Activated CD8-positive, alpha-beta memory T cell treated with anti-CD3 and anti-CD28 coated beads for 1 hour (primary cell): ENCODE measurements at places on chromosomes 1 and 21.

- no peak for DNase-seq
Observed at GRCh38 chr1:17618558-17619247, 79.2 kb downstream of the ARHGEF10L start.

- DNase-seq, result no peak
Observed at GRCh38 chr1:218783131-218783530, 390.5 kb upstream of the LYPLAL1 start.

- no peak for DNase-seq
Observed at GRCh38 chr1:212853658-212854057, 4.4 kb upstream of the FLVCR1 start.

GRCh38 chr1:11930571-11931445, 3.7 kb upstream of the PLOD1 start:
- DNase-seq, result no peak

DNA sequence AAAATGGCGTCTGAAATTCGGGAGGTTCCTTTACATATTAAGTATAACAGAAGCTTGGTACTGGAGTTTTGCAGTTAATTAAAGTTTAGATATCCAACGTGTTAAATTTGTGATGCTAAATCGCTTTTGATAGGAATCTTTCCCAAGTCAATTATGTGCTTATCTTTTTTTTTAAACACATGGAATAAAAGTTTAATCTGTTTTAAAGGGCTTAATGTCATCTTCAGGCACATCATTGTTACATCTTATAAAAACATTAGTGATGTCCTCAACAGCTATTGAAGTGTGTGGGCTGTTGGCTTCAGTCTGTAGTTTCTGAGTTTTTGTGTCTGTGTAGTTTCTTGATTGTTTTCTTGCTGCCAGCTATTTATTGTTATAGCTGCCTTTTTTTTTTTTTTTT, 5.3 kb downstream of the FMN2 start:
- DNase-seq, result no peak

- no peak for DNase-seq
Observed at GRCh38 chr1:160813215-160813614, 17.2 kb downstream of the LY9 start.

DNA sequence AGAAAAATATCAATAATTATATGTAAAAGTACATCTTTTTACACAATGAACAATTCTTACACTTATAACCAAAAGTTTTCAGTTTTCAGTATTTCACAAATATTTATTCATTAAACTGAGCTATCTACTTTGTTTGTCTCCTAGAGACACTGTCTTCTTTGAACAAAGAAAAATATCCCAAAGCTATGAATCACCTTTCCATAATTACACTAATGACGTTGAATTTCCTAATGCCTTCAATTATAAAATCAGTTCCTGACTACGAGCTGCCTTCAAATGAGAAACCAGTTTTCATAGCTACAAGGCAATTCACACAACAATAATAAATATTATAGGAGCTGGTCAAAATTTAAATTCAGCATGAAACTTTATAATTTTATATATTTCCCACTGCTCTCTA, 201.8 kb upstream of the BRINP3 start:
- DNase-seq, result no peak

DNA sequence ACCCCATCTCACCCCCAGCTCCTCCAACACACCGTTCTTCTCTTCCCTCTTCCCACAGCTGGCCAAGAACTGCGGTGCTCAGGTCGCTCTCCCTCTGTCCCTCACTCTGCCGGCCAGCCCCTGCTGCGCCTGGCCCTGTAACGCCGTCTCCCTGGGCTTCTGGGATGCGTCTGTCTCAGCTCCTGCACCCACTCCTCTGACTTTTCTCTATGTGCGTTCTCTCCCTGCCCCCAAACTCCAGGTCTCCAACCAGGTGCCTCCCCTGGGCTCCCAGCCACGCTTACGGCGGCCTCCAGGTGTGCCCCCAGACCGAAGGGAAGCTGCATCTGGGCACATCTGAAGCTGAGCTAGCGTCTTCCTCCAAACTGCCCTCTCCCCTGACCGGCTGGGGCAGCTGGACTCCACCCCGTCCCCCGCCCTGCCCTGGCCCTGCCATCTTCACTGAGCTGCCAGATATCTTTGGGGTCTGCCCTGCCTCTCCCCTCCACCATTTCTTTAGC, 2.6 kb downstream of the KRTAP10-12 start:
- DNase-seq, result no peak

DNA sequence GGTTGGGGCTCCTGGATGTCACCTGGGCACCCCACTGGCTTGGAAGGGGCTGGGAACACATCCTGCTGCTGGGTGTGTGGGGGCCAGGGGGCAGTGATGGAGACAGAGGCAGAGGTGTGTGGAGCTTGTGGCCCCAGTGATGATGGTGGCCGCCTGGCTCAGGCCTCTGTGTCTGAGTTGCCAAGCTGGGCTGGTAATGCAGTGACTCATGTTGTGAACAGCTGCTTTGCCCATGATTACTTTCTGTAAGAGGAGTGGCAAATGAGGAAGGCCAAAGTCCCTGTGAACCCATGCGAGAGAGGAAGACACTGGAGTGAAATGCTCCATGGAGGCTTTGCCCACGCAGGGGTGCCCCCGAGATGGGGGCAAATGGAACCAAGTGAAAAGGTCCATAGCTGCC, 86.8 kb downstream of the KCNJ6 start:
- no peak for DNase-seq

DNA sequence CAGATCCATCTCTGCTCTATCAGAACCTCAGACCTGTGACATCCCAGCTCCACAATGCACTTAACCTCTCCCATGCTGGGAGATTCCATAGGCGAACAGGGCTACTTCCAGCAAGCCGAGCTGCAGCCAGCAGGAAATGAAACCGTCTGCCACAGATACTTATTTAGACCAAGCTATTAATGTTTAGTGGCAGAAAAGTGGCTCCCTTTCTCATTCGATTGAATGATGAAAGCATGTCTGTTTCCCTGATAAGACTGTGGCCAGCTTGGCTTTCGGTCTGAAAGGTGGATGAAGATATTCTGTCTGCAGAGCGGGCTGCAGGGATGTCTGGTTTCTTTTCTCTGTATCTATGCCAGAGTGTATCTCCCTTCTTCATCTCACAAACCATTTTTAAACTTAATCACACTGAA, 146.4 kb downstream of the GREM2 start:
- DNase-seq, result no peak

- no peak for DNase-seq
Observed at GRCh38 chr1:117592155-117592554, 13.7 kb upstream of the TENT5C start.

DNA sequence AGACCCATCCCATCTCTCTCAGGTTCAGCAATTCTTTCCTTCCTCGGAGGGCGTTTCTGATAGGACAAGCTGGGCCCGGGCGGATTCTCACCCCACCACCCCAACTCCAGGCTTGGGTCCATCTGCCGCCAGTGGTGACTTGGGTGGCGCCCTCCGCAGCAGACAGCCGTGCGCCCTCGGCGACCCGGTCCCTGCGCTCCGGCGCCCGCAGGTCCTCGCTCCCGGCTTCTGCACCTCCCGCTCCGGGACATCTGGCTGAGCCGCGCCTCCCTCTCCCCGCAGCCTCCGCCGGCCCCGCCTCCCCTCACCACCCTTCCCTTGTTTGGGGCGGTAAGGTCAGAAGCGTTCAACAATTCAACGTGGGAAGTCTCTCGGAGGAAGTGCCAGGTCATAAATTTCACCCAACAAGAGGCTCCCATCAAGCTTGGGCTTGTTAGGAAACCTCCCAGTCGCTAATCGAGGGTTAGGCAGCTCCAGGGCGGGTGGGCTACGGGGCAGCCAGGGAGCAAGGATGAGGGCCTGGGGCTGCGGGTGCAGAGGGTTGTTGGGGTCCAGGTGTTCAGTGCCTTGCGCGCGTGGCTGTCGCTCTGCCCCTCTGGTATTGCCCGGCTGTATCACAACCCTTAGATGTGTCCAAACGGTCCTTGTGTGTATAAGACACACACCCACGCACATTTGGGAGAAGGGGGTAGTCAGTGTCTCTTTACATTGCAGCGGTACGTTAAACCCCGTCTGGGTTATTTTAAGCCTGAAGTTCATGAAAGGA, 39.8 kb downstream of the OLIG1 start:
- no peak for DNase-seq

DNA sequence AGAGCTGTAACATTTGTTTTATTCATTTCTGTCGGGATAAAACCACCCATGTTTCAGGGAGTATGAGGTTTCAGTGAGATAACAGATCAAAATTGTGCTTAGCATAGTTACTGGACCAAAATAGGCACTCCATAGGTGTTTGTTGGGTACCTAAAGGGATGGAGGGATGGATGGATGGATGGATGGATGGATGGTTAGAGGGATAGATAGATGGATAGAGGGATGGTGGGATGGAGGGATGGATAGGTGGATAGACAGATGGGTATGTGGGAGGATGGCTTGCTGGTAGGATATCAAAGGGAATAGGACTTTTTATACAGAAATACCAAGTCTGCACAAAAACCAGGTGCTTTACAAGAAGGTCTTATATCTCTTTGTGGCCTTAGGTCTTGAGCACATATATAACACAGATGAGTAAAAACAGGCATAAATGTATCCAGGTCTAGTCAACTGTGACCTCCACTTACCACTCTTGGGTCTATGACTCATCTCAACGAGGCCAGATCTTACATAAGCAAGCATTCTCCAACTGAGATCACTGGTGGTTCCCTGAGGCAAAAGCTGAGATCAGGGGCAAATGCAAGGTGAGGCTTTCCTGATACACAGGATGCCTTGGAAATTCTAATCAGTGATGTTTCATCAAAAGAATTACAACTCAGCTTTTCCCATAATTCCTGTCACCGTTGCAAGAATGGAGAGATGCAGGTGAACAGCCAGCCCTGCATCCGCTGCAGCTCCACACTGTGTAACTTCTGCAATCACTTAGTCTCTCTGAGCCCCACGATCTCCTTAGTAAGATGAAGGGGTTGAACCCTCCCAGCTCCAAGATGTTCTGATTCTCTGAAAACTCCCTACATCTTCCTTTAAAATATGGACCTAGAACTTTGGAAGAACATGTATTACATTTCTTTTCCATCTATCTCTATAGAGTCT, 32.0 kb downstream of the PTAFR start:
- DNase-seq, result no peak

DNA sequence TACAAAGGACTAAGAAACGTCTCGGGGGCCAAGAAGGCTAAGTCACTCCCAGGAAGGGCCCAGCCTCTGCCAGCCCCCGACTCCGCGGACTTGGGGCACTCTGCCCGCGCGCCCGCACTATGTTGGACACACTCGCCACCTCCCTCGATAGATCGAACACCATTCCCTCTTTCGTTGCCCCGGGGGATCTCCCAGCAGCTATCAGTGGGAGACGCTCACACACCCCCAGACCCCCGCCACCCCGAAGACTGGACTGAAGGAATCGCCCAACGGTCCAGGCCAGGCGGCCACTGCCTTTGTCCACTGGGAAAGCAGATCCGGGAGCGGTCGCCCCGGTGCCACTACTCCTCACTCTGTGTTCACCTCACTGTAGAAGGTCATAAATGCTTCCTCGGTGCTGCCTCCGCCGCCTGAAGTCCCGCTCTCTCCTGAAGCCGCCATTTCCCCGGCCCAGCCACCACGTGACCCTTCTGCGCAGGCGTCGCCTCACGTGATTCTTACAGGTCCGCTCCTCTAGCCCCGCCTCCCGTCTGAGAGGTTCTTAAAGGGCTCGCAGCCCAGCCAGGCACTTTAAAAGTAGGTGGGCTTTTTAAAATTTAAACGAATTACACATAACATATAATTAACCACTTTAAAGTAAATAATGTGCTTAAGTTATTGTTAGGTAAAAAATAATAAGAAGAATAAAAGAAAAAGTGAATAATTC, at the start of gene DNAJC8:
TSS of gene DNAJC8 (minus strand) at position 472 of the 706 bp plus-strand sequence. CDS start at position 441, 31 bp downstream.
- DNase-seq, result peak; percentile 89

GRCh38 chr1:233695901-233696300, 82.0 kb downstream of the KCNK1 start:
- DNase-seq, result no peak

DNA sequence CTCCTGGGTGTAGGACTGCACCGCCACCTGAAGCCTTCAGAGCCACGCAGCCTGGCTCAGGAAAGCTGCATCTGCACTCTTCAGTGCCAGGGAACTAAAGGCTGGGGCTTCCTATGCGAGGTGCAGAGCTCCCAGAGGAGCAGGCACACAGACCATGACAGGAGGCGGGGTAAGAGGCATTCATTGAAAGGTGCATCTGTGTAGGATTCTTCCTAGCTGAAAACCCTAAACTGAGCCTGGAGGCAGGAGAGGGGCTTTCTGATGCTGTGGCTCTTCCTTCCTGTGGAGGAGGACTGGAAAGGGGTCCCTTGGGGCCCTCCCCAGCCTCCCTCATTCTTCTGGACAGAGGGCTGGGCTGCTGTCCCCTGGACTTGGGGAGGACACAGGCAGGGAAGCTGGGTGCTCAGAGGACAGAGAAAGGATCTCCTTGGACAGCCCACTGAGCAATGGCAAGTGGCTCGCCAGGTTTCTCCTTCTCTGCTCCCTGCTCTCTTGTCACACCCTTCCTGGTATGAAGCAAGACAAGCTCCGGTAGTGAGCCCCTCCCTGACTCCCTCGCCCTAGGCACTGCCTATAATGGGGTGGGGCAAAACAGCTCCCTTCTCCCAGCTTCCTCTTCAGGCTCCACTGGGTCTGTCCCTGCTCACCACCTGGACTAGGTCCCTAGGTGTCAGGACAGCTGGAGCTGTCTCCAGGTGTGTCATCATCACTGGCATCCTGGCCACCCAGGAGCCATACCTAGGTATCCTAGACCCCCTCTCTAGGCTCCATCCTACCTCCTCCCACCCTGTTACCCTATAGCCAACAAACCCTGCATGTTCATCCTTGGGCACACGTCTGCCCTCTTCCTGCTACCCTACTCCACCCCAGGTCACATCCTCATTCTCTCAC, 20.0 kb downstream of the S100A6 start:
- DNase-seq, result no peak

DNA sequence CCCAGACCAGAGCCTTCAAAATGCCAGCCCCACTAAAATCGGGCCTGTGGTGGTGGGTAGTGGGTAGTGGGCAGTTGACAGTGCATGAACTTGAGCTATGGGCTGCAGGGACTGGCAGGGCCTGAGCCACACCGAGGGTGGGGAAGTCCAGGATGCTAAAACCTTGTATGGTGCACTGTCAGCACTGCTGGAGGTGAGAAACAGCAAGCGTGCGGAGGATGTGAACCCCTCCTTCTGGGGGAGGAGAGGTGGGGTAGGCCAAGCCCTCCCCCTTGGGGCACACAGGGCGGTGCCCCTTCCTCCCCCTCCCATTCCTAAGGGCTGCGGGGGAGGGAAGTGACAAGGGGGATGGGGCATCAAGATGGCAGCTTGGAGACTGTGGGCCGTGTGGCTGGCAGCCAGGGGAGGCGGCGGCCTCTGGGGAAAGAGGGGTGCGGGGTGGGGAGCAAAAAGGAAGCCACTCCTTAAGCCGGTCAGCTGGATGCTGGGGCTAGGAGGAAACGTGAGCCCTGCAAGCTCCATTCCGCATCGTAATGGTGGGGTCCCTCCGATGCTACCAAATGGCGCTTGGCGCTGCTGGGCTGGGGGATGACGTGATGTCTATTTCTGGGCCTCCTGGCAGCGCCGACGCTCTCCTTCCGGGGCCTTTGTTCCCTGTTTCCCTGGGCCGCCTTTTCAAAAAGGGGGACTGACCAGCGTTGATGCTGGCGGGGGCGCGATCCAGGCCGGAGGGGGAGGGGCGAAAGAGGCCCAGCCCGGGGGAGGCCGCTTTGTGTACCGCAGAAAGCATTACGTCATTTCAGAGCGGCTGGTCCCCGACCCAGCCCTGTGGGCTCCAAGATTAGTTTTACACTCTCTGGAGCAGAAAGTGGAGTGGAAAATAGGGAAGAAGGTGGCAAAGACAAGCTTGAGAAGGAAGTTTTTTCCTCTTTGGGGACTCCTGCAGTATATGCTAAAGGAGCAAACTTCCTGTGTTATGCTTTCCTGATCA, 809 bp downstream of the SYT11 start:
- peak; percentile 37 for DNase-seq

GRCh38 chr1:152505083-152505482, 5.5 kb upstream of the LCE5A start:
- no peak for DNase-seq
